Head of caudate nucleus (tissue), 42 donors: ENCODE measurements at places on chromosomes 6 and 20.

- DNase-seq = no peak
Observed at GRCh38 chr6:36847152-36847551, 7.9 kb upstream of the CPNE5 start.

GRCh38 chr6:109130065-109130464, 34.8 kb downstream of the CEP57L1 start:
- no peak for DNase-seq

DNA sequence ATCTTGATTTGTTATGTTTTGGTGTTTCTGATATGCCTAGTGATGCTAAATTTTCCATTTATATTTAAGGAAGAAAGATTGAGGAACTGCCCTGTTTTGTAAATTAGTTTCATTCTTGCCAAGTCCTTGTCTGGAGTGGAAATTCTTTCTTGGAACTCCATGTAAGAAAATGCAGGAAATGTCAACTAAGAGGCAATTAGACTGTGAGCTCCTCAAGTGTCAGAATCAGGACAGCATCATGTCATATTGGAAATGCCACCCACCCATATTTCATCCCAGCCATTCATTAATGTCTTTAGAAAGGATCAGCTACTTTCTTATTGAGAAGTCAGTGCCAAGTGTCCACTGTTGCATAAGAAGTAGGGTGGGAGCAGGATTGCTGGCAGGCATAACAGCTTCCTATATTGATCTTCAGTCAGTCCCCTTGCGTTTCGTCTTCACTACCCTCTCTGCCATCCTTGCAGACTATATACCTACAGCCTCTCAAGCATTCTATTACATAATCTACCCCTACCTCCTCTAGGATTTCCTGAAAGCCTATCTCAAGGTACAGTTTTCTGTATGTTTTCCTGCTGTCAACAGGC, 42.4 kb downstream of the HAO1 start:
- no peak for DNase-seq

DNA sequence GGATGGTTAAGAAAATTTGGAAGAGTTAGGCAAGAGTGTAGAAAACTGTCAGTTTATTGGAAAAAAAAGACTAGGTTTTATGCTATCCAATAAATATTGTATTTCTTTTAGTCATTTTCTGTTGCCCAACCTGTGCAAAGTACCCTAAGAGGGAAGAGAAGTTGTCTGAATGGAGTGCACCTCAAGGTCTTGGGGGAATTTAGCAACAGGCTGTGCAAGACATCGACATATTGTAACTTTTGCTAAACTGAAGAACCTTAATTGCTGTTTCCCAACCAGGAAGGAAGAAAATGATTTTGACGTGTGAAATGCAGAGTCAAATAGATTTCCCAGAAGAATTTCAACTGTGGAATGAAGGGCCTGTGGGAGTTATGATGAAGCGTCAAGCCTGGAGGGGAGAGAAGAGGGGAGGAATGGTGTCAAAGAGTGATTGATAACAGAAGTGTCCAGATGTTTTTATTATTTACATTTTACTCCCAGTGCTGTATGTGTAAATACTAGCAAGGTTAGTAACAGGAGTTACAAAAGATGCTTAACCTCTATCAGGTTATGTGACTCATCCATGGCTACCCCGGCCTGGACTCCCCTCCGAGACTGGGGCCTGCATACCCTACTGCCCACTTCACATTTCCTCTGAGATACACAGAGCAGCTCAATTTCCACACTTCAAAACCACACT, 246.8 kb downstream of the MYLK4 start:
- no peak for DNase-seq

GRCh38 chr20:47543006-47543431, 41.3 kb downstream of the NCOA3 start:
- no peak for DNase-seq

- no peak for DNase-seq
Observed at GRCh38 chr6:141259807-141260206, 872.9 kb upstream of the GJE1 start.

GRCh38 chr6:17602888-17603287, 2.8 kb downstream of the FAM8A1 start:
- no peak for DNase-seq

DNA sequence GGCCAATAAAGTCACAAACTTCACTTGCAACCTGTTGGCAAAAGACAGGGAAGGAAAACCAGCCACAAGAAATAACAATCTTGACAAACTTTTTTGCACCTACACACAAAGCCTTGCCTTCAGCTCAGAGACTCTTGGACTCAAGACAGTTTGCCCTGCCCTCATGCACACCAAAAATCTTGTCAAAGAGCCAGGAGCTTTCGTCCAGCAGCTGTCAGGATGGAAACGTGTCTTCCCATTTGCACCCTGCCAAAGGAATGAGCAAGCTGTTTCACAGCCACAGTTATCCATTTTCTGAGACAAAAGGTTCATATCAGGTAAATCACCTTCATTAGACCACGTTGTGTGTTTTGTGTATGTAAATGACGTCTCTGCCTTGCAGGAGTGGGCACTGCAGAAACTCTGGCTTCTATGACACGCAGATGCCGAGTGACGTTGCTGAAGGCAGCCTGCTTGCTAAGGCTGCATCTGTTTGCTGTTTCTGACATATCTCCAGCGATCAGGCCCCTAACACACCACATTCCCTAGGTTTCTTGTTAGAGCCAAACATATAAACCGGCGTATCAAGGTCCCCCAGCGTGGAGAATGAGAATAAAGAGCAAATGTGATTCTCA, 193.4 kb downstream of the SYNDIG1 start:
- DNase-seq = no peak

DNA sequence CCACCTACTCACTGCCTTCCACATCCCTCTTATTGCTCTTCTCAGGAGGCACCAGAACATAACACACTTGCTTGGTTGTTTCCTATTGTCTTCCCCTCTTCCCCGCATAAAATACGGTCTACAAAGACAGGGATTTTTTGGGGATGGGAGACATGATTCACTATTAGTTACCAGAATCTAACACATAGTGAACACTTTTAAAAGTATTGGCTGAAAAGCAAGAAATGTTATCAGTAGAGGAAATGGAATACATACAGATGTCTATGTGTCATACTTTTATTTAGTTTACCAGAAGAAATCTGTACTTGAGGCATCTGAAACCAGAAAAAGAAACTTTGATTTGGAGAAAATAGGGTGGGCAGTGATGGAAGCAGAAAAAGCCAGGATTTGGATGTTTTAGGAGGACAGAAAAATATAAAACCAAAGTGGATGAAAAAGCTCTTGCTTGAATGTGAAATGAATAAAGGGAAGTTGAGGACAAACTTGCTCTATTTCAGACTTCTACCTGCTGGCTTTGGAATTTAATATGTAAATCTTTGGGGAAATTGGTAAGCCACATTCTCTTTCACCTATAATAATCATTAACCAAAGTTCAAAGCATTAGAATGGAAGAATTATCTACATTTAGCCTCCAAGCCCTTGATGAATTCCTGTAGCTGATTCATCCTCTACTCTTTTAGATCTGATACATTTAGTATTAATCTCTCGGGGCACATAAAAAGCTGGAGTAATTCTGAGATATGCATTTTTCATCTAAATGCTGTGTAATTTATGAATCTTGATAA, 82.6 kb downstream of the DOK5 start:
- no peak for DNase-seq

DNA sequence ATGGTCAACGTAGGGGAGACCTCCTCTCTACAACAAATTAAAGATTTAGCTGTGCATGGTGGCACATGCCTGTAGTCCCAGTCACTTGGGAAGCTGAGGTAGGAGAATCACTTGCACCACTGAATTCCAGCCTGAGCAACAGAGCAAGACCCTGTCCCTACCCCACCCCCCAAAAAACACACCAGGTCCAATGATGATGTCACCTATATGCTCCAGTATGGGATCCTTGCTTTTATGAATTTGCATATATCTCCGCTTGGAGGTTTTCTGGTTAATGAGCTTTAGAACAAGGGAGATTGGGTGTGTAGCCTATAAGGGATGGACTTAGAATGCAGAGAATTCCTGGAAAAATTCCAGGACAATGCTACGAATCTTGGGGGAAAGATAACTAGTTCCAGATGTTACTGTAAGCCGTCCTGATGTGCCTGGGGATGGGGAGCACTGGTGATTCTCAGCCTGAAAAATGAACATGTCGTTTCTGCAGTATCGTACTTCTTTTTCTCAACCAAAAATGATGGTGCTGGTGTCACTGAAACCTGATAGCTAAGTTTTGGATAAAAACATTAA, 61.1 kb downstream of the ZBTB2 start:
- no peak for DNase-seq

DNA sequence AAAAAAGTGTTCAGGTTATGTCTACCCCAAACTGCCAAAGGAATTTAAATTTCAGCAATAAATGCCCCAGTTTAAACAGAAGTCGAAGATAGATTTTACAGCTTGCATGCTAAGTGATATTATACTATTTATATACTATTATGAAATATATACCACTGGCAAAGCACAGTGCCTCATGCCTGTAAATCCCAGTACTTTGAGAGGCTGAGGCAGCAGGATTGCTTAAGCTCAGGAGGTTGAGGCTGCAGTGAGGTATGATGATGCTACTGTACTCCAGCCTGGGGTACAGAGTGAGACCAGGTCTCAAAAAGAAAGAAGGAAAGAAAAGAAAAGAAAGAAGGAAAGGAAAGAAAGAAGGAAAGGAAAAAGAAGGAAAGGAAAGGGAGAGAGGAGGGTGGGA, 102.1 kb downstream of the MTFR2 start:
- DNase-seq = no peak

DNA sequence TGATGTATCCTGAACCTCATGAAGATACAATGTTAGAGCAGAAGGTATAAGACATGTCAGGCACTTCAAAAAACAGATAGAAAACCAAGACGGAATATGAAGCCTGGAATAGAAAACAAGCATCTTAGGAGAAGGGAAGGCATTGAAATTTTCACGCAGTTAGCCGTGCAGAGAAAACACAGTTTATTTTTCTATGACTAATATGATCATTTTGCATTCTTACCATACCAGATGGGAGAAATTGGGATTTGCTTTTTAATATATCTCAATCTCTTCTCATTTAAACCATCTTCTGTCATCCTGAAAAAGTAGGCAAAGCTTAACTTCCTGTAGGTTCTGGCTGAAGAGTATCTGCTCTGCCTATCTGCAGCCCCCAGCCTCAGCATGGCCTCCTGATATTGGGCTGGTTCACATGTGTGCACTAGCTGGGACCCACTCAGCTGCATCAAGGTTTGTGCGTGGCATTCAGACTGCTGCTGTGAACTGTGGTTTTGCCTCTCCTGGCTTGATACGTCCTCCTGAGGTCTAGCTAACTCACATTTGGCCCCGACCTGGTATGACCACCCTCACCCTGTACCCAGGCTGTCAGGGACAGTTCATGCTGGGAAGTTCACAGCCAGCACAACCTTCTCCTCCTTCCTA, 392.5 kb upstream of the SASH1 start:
- DNase-seq = no peak

DNA sequence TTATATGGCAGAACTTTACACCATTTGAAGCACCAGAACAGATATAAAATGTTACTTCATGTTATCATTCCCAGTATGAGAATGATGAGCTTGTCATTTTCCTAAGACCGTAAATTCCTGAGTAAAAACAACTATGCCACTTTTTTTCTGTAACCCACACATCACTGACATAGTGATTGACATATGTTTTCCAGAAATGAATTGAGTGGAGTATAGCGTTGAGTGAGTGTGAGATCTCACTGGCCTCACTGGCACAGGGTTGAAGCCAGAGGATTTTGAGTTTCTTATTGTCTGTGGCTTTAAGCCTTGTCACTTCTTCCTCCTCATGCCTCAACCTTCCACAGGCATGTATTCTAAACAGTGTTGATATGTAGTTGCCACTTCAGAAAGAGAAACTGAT, 62.3 kb downstream of the PDE7B start:
- no peak for DNase-seq

DNA sequence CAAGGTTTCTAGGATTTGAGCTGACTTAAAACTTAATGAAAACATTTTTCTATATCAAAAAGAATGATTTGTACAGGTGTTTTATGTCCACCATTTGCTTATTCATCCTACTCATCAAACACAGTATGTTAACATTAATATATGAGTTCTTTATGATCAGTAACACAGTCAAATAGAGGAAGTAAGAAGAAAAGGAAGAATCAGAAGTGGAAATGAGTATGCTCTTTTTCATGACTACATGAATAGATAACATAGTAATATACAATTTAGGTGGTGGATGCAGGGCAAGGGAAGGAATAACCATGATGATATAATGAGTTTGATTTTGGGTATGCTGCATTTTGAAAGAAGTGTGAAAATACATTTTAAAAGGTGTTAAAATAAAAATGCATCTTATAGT, 16.5 kb downstream of the KPNA5 start:
- no peak for DNase-seq

DNA sequence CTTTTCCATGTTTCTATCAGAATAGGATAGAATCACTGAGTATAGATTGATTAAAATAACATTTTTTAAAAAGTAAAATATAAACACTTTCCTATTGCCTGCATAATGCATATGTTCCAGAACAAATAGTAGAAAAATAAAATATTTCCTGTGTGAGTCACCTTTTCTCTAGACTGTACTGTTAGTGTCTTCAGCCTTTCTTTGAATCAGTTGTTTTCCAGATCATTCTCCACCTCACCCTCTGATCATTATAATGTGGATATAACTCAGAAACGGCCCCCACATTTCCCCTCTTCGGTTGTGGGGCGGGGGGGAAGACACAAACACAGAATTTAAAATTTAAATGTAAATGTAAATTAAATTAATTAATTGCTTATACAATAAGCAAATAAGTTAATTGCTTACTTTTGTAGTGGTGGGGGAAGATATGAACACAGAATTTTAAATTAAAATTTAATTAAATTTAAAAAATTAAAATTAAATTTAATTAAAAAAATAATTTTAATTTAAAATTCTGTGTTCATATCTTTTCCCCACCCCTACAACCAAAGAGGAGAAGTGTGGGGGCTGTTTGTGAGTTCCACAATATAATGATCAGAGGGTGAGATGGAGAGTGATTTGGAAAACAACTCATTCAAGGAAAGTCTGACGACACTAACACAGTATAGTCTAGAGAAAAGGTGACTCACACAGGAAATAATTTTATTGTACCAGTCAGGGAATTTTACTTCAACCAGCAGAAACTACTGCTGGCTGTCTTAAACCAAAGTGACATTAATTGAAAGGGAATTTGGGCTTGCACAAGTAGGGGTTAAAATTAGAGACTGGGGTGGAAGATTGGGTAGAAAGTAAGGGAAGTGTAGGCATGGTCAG, 37.1 kb upstream of the PROKR2 start:
- no peak for DNase-seq

DNA sequence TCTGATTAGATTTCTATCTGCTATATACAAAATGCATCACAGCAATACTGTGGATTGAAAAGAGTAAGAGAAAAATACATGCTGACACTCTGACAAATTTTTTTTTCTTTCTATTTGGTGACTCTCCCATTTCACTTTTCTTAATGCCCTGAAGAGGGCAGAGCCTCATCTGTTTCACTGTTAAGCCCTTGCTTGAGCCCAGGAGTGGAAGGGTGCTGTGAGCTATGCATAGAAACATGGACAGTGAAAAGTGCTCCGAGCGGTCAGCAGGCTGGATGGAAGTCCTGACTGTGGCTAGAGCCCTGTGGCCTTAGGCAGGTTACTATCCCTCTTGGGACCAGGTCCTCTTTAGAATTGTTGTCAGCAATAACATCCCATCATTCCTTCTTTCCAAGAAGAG, 17.4 kb upstream of the CSE1L start:
- no peak for DNase-seq
